Effector memory CD8-positive, alpha-beta T cell (primary cell): ENCODE measurements at places on chromosomes 7 and 10.
A peak's percentile ranks its signal among the peaks of the same experiment; 100 is the strongest.

DNA sequence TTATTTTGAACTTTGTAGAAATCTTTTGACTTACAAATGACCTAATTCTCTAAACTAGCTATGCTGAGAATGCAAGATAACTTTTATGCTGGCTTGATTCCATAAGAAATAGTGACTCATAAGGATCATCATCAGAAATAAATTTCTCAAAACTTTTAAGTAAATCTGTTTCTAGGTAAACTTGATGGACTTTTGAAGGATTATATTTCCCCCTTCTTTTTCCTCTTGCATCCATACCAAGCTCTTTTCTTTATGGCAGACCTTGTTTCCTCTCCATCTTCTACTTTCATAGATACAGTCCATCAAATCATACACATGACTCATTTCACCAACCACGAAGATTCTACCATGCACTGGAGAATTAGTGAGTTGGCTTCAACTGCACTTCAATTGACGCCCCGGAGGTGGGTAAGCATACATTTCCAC lies 336.3 kb downstream of the KCNMA1 start:
- DNase-seq, result no peak

- DNase-seq, result no peak
Observed at GRCh38 chr7:137935884-137936508, 65.9 kb downstream of the CREB3L2 start.

DNA sequence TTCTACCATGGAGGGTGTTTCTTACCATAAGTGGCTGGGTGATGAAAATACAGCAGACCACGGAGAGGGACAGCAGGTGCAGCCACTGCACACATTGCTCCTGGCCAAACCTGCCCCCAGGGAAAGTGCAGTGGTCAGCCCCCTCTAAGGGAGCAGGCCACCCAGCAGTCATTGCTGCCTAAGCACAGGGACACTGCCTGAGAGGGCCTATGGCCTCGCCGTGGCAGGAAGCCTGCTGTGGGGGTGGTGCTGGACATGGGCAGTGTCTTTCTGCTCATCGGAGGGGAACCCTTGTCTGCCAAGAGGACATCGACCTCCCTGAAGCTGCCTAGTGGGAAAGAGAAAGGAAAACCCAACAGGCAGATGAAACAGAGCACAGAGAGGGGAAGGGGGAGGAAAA lies 118.3 kb downstream of the PKD1L1 start:
- no peak for DNase-seq

- DNase-seq, result no peak
Observed at GRCh38 chr10:120749072-120749471, 102.1 kb upstream of the WDR11 start.

- no peak for DNase-seq
Observed at GRCh38 chr7:73833251-73833919, 2.6 kb downstream of the CLDN4 start.

DNA sequence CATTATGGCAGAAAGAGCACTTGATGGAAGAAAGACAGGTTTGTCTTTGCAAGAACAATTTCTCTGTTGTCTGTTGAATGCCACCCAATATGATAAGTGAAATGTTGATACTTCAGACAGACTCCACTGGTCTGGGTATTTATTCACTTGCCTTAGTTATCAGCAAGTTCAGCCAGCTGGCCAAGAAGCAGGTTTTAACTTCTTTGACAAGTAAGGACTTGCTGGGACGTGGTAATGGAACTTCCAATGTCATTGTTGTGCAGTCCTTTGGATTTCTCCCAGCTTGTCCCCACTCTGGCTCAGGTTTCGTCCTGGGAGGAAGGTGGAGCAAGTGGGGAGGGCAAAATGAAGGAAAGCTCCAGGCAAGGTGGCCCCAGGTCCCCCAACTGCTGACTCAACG lies 497.4 kb downstream of the RPS24 start:
- no peak for DNase-seq

DNA sequence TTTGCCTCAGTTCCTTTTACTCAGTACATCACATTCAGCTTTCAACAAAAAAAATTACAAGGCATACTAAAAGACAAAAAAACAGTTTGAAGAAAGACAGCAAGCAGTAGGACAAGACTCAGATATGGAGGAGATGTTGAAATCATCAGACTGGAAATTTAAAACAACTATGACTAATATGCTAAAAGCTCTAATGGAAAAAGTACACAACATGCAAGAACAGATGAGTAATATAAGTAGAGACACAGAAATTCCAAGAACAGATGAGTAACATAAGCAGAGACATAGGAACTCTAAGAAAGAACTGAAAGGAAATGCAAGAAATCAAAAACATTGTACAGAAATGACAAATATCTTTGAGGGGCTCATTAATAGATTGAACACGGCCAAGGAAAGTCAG lies 402.6 kb downstream of the NEBL start:
- DNase-seq, result no peak

DNA sequence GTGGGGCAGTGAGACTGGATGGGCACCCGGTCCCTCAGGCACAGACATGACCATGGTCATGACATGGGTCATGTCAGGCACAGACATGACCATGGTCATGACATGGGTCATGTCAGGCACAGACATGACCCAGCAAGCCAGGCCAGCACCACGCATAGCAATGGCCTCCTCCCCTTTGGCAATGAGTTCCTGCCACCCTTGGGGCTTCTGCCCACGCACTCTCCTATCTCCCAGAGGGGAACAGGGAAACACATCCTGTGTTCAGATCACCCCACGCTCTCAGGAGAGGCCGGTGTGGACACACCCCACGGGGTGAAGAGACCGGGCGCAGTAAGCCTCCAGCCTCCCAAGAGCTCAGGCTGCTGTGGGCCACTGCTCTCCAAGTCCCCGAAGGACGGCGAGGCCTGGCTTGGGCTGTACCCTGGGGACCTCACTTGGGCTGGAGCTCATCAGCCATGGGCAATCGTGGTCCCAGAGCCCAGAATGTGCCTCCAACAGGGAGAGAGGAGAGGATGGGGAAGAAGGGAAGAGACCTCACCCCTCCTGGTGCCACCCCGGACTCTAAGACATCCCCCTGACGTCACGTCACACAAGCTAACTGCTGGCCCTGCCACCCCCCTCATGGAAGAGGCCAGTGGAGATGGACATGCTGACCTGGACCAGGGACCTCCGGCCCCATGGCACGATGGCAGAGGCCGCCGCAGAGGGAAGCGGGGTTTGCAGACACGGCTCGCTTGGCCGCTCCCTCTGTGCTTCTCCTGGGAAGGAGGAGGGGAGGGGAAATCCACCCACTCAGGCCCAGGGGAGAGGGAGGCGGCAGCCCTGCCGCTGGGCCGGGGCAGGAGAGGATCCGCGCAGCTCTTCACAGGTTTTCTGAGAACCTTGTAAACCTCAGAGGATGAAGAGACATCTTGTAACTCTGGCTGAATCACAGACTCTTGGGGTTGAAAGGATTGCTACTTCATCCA lies 269.6 kb downstream of the ELFN1 start:
- peak; percentile 35 for DNase-seq

GRCh38 chr7:35448486-35448885 lies 194.6 kb upstream of the TBX20 start:
- DNase-seq, result no peak

DNA sequence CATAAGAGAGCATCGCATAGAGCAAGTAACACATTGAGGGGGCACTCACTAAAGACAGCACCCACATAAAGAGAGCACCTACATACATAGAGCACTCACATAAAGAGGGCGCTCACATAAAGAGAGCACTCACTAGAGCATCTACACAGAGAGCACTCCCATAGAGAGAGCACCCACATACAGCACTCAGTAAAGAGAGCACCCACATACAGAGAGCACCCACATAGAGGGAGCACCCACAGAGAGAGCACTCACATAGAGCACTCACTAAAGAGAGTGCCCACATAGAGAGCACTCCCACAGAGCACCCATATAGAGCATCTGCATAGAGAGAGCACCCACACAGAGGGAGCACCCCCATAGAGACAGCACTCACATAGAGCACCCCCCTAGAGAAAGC lies 47.8 kb downstream of the INSIG1 start:
- DNase-seq, result no peak

DNA sequence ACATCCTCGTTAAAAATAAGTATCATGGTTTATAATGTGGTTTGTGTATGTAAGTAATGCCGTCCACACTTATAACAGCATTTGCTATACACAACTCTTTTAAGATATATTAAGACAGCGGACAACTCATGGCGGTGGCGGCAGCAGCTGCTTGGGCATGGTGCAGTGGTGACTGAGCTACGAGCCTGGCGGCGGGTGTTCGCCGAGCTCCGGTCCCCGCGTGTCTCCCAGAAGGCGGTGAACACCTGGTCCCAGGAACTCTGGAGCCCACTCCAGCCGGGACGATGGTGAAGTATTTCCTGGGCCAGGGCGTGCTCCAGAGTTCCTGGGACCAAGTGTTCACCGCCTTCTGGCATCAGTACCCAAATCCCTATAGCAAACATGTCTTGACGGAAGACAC lies 38.8 kb downstream of the JMJD1C start:
- no peak for DNase-seq

DNA sequence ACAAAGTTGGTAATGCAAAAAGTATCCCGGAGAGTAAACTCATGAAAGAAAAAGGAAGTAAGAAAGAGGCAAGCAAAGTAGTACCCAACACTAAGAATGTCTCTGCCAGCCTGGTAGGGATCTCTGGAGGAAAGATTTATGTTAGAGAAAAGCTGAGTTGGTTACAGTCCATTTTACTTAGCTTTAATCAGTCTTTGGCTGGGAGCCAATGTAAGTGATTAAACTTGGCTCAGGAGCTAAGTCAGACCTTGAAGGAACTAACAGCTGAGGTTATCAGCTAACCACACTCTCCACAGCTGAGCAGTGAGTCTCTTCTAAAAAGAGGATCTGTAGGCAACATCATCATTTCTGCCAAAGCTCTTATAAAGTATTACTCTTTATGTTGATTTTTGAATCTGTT lies 148.0 kb downstream of the ANKRD7 start:
- no peak for DNase-seq

- no peak for DNase-seq
Observed at GRCh38 chr7:140155428-140155827, 21.4 kb downstream of the KDM7A start.

- no peak for DNase-seq
Observed at GRCh38 chr10:101940916-101941315, 97.3 kb upstream of the KCNIP2 start.
